Cortex of kidney (tissue), 1 donor: ENCODE measurements at places on chromosomes 7 and 10.

GRCh38 chr10:71285180-71285545 lies 33.9 kb upstream of the SLC29A3 start:
- no peak for DNase-seq

GRCh38 chr10:75712242-75712880 lies 280.9 kb downstream of the LRMDA start:
- DNase-seq, result no peak

- DNase-seq, result no peak
Observed at GRCh38 chr7:11212816-11213215, 239.1 kb downstream of the PHF14 start.

GRCh38 chr10:73218431-73219191 lies 28.4 kb downstream of the DNAJC9 start:
- DNase-seq, result no peak

GRCh38 chr10:42951486-42952251 lies 125.2 kb upstream of the RET start:
- DNase-seq, result no peak

DNA sequence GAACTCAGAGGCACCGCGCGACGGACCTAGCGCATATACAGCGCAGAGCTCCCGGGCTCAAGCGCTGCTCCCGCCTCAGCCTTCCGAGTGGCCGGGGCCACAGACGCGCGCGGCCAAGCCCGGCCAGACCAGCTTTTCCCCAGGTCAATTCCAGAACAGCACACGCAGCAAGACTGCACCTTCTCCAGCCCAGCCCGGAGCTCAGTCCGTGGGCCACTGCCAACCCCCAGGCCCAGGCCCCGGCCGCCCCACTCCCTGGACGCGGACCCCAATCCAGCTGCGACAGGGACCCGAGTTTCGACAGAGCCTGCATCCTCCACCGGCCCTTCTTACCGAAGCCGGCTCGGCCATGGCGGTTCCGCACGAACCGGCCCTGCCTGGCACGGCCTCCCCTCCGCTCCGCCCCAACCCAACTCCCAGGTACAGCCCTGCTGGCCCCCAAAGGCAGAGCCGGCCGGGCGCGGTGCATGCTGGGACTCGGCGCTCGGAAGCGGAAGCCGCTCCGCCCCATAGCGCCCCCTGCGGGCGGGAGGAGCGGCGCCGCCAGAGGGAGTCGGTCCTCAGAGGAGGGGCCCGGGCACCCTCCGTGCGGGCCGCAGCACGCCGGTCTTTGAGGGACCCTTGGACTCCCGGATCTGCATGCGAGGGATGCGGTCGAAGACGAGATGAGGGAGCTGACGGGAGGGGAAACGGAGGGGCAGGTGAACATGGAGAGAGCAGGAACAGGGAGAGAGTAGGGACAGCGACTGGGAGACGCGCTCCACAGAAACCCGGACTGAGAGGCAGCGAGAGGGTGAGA lies at the start of gene ZNF425:
Gene ZNF425 (minus strand): TSS at position 462 of the 799 bp plus-strand sequence. CDS start 111 bp downstream, at position 351.
- DNase-seq, result peak; percentile 81

DNA sequence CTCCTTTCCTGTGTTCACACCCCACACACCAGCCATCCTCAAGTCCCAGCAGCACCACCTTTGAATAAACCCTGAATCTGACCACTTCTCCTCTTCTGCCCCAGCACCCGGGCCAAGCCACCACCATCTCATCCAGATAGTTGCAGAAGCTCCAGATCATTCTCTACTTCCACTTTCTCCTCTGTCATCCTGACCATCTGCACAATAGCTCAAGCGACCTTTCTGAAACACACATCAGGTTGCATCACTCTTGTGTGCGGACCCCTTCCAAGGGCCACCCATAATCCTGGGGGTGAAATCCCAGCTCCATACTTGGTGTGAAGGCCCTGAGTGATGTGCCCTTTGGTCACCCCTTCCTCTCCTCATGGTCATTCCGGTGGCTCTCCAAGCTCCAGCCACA lies 187.4 kb upstream of the GALNT17 start:
- no peak for DNase-seq

DNA sequence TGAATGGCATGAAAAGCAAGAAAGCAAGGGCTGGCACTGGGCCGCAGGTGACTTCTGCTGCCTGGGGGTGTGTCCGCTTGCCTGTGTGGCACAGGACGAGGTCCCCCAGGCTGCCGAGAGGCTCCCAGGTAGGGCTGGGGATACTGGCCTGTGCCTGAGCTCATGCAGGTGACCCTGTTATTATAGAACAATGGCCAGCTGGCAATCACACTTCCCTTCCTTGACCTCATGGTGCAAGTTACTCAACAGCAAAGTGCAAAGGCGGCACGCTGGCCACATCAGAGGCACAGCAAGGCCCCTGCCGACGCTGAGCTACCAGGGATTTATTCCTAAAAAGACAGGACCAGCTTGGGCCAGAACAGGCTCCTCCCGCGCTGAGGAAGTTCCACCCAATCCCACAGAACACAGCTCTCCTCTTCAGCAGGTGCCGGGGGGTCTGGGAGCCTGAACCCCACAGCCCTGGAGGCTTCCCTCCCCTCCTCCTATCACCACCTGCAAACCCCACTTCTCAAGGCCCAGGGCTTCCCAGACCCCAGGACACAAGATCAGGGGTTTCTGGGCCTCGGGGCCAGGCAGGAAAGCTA lies 1.4 kb upstream of the ADAM8 start:
- DNase-seq, result no peak

GRCh38 chr10:43229208-43230061 lies 37.4 kb downstream of the RASGEF1A start:
- DNase-seq, result no peak

DNA sequence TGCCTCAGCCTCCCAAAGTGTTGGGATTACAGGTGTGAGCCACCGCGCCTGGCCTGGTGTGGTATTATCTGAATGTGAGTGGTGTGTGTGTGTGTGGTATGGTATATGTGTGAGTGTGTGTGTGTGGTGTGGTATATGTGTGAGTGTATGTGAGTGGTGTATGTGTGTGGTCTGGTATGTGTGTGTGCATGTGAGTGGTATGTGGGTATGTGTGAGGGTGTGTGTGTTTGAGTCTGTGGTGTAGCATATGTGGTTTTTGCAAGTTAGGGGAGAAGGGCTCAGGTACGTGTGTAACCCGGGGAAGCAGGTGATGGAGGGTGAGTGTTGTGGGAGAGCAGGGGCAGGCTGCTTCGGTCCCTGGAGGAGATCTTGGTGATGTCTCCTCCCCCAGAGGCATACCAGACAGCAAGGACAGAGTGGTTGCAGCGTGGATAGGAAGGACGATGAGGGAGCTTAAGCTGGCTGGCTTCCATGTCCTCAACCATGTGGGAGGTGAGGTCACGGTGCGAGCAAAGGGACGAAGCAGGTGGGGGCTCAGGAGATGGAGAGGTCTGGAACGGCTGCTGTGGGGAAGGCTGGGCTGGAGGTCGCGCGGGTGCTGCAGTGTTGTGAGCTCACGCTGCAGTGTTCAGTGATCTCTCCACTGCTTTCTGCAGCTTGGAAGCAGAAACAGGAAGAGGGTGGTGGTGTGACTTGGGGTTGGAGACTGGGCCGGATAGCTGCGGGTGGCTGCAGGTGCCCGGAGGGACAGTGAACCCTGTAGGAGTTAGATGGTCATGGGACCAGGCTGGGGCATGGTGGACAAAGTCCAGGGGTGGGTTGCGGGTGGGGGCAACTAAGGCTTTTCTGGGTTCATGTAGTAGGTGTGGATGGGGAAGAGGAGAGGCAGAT lies 5.0 kb downstream of the ZYX start:
- DNase-seq, result no peak

GRCh38 chr7:111556977-111557376 lies 5.3 kb downstream of the IMMP2L start:
- DNase-seq, result no peak

DNA sequence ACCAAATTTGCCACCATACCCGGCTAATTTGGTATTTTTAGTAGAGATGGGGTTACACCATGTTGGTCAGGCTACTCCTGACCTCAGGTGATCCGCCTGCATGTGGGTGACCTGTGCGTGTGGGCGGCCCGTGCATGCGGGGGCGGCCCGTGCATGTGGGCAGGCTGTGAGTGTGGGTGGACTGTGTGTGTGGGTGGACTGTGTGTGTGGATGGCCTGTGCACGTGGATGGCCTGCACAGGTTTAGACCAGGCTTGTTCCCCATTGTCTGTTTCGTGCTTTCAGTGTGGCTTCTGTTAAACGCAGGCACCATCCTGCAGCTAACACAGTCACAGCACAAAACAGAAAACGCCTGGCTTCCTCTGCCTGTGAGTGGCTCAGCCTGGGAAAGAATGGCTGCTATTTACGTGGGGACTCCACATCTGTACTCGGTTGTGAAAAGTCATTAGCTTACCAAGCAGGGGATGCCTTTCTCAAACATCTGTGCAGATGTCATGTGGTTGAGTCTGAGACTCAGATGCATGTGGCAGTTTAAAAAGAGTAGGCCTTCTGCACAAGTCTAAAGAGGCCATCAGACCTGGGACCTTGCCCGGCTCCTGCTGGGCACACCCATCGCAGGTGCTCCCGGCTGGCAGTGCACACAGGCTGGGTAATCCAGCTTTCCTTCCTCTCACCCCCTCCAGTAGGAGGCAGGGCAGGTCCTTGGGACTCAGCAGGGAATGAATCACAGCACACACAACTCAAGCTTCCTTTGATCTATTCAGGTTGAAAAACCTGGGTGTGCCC lies 91.6 kb downstream of the COBL start:
- no peak for DNase-seq
